ENCODE measurements at places on chromosomes 6 and 20.

DNA sequence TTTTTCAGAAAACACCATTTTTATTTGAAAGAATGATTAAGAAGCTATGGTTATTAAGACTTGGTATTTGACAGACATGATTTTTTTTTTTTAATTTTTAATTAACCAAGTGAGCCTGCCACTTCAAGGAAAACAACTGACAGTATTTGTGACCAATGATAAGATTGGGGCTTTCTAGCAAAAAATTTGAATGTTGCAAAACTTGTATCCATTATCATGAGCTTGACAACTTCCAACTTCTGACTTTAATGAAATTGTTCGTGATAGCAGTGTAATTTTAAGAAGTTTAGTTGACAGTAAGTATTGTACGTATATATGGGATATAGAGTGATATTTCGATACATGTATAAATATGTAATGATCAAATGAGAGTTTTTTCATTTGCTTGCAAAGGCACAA, 21.6 kb upstream of the POM121L2 start:
- no peak overlapping the region for H3K27ac ChIP-seq
- no peak for DNase-seq
- H3K36me3 ChIP-seq: no peaks in the 10 kb centered on the region
- peaks cover 3% of the 10 kb centered on the region for H3K4me1 ChIP-seq
- H3K27me3 ChIP-seq: peaks cover 2% of the 10 kb centered on the region

- H3K27me3 ChIP-seq: no peaks in the 10 kb centered on the region
- no peak overlapping the region for H3K27ac ChIP-seq
- no peaks in the 10 kb centered on the region for H3K4me1 ChIP-seq
- no peak for DNase-seq
- H3K36me3 ChIP-seq: no peaks in the 10 kb centered on the region
Observed at GRCh38 chr6:16106991-16107787, 21.7 kb upstream of the MYLIP start.

DNA sequence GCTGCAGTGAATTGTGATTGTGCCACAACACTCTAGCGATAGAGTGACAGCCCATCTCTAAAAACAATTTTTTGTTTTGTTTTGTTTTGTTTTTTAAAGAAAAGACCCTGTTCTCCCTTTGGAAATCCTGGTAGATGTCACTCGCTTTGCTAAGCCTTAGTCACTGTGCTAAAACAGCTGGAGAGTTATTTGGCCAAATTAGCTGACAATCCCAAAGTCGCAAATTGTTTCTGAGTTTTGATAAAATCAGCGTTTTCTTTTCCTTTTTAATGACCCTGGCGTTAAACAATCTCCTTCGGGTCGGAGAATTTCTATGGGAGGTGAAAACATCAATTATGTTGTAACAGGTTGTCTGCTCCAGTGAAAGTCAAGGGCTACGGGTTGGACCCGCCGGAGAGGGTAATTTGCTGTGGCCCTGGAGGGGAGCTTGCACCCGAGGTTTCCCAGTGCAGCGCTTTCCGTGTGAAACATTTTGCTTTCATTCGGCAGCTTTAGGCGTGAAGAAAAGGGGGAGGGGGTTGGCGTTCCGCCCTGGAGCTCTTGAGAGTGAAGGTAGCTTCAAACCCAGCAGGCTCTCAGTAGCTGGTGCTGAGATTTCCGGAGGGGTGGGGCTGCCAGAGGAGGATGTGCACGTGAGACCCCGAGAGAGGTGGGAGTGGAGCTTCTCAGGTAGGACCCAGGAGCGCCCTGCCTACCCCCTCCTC, 296.6 kb downstream of the PHACTR1 start:
- no peaks in the 10 kb centered on the region for H3K36me3 ChIP-seq
- no peak overlapping the region for H3K27ac ChIP-seq
- no peak for DNase-seq
- H3K27me3 ChIP-seq: peaks cover 11% of the 10 kb centered on the region

DNA sequence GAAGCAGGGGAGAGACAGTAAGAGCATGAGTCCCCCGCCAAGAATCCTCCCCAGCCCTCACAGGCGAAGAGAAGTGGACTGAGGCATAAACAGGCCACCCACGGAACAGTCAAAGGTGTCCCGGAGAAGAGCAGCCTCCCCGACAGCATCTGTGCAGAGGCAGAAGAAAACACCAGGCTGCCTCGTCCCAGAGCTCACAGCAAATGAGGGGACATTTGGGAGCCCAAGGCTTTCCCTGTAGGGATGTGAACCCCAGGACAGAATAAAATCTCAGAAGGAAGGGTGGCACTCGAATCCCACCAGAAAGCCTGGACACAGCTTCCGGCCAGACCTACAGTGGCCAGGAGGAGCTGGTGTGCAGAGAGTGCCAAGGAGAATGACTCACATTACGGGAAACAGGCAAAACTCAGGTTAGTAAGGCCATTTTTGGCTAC, 90.4 kb downstream of the DLL1 start:
- no peaks in the 10 kb centered on the region for H3K4me1 ChIP-seq
- no peaks in the 10 kb centered on the region for H3K27me3 ChIP-seq
- H3K27ac ChIP-seq: no peak overlapping the region
- no peak for DNase-seq
- no peak overlapping the region for H3K4me3 ChIP-seq

DNA sequence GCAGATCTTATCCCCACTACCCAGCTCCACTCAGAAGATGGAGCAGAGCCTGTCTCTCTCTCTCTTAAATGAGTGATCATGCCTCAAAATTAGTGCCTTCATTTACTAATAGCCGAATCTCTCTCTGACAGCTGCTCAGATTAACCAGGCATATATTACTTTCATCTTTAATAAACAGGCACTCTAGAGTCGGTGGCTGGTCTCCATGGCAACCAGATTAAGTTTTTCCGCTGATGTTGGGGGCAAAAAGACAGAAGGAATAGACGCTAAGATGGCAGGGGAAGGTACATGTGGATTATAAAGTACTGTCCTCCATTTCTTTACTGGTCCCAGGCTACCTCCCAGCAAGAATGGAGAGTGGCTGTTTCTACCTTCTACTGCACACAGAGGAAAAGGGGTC, 121.6 kb downstream of the QRSL1 start:
- H3K4me1 ChIP-seq: no peaks in the 10 kb centered on the region
- no peak for DNase-seq
- no peak overlapping the region for H3K27ac ChIP-seq
- no peaks in the 10 kb centered on the region for H3K27me3 ChIP-seq
- H3K4me3 ChIP-seq: no peak overlapping the region

- H3K4me1 ChIP-seq: no peaks in the 10 kb centered on the region
- DNase-seq: no peak
- H3K27ac ChIP-seq: no peak overlapping the region
- H3K36me3 ChIP-seq: no peaks in the 10 kb centered on the region
- H3K4me3 ChIP-seq: no peak overlapping the region
Observed at GRCh38 chr6:11313207-11313606, 80.7 kb upstream of the NEDD9 start.

- H3K4me3 ChIP-seq: no peak overlapping the region
- H3K27me3 ChIP-seq: no peaks in the 10 kb centered on the region
- no peak overlapping the region for H3K27ac ChIP-seq
- no peak for DNase-seq
Observed at GRCh38 chr6:69936674-69937363, 70.5 kb downstream of the COL19A1 start.

GRCh38 chr20:53070706-53071392, 98.7 kb downstream of the TSHZ2 start:
- no peak overlapping the region for H3K27ac ChIP-seq
- no peak overlapping the region for H3K4me3 ChIP-seq
- H3K27me3 ChIP-seq: no peaks in the 10 kb centered on the region
- DNase-seq: no peak
- H3K36me3 ChIP-seq: no peaks in the 10 kb centered on the region

- no peaks in the 10 kb centered on the region for H3K4me1 ChIP-seq
- H3K36me3 ChIP-seq: no peaks in the 10 kb centered on the region
- H3K27me3 ChIP-seq: no peaks in the 10 kb centered on the region
- H3K4me3 ChIP-seq: no peak overlapping the region
- H3K27ac ChIP-seq: no peak overlapping the region
Observed at GRCh38 chr20:19382386-19383340, 170.2 kb downstream of the SLC24A3 start.
